ENCODE measurements at places on chromosomes 7 and 10.
A peak's percentile ranks its signal among the peaks of the same experiment; 100 is the strongest.

GRCh38 chr7:55939514-55940123, 12.1 kb upstream of the MRPS17 start:
- no peak for DNase-seq

GRCh38 chr10:62616885-62617590, 187.5 kb upstream of the ADO start:
- no peak for DNase-seq

DNA sequence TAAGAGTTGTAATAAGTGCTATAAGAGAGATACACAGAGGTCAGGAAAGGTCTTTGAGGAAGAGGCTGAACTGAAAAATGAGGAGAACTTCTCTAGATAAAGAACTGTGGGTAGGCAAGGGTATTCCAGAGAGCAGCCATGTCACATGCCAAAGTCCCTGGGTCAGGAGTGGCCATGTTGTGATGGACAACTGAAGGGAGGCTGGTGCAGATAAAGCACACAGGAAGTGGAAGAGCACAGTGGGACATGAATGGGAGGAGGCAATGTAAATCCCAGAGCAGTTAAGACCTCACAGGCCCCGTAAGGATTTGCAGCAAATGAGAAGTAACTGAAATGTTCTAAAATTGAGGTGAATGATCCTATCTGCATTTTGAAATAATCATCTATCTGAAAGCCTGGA, 37.2 kb downstream of the IMMP2L start:
- DNase-seq, result no peak

GRCh38 chr7:3309140-3309539, 8.1 kb downstream of the SDK1 start:
- DNase-seq, result peak; percentile 46

GRCh38 chr10:124094419-124094785, 1.0 kb upstream of the CHST15 start:
- no peak for DNase-seq

GRCh38 chr10:122307669-122308416, 36.7 kb downstream of the BTBD16 start:
- peak; percentile 94 for DNase-seq

DNA sequence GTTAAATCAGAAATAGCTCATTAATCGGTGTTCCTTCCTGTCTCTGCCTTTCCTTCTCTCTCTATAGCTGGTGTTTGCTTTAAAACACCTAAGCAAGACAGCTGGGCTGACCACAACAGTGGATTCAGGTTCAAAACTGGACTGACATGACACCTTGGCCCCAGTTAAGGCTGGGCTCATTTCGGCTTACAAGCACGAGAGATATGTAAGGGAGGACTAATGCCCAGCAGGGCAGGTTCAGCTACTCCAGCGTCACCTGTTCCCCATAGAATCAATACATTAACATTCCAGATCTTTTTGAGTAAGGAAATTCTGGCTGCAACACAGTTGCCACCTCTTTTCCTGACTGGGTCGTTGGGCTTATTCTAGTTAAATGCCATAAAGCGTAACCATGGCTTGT, 323.0 kb upstream of the AOAH start:
- DNase-seq, result no peak

DNA sequence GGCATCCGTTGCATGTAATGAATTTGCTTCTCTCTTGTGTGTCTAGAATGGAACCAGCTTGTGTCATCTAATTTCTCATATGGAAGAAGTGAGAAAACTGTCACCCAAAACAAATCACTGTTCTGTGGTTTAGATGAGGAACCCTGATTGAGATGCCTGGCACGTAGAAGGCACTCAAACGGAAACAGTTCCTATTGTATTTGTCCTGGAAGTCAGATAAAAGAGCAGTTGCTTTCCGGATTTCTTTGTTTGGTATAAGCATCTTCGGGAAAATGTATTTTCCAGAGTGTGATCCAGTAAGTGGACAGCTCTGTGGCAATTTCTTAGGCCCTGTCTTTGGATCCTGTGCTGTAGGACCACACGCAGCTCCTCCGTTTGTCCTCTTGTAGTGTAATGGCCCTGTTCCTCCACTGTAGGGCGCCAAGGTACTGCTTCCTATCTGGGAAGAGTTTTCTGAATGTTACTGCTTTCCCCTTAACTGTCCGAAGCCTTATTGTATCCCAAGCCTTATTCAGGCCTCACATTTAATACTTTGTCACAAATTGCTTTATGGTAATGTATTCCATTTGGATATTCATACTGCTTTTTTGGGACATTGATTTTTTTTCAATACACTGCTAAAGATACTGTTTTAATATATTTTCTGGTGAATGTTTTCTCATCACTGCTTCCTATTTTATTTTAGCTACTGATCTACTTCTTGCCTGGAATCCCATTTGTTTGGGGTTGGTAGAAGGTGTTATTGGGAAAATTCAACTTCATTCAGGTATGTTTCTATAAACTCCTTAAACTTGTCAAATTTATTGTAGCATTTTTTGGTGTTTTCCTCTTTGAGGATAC, 24.8 kb downstream of the INPP5F start:
- DNase-seq, result peak; percentile 60

DNA sequence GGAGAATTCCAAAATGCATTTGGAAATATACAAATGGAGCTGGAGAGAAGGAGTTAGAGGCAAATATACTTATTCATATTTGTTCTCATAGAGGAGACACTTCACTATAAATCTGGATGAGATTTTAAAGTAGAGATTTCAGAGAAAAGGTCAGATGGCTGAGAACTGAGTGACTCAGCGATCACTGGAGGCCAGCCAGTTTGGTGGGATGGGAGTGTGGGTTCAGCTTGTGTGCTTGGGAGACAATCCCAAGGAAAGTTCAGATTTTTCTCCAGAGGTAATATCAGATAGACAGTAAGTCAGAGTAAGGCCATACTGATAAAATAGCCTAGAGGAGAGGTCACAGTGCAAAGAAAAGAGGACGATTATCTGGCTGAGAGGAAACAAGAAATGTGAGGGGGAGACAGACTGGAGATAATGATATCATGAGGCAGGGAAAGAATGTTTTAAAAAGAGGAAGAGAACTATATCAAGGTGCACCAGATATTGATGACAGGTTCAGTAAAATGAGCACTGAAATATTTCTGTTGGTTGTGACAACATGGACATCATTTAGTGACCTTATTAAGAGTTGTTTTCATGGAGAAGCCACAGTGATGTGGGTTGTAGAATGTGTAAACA, 67.0 kb downstream of the MDFIC start:
- peak; percentile 16 for DNase-seq

GRCh38 chr10:70693619-70694335, 21.5 kb downstream of the ADAMTS14 start:
- no peak for DNase-seq

DNA sequence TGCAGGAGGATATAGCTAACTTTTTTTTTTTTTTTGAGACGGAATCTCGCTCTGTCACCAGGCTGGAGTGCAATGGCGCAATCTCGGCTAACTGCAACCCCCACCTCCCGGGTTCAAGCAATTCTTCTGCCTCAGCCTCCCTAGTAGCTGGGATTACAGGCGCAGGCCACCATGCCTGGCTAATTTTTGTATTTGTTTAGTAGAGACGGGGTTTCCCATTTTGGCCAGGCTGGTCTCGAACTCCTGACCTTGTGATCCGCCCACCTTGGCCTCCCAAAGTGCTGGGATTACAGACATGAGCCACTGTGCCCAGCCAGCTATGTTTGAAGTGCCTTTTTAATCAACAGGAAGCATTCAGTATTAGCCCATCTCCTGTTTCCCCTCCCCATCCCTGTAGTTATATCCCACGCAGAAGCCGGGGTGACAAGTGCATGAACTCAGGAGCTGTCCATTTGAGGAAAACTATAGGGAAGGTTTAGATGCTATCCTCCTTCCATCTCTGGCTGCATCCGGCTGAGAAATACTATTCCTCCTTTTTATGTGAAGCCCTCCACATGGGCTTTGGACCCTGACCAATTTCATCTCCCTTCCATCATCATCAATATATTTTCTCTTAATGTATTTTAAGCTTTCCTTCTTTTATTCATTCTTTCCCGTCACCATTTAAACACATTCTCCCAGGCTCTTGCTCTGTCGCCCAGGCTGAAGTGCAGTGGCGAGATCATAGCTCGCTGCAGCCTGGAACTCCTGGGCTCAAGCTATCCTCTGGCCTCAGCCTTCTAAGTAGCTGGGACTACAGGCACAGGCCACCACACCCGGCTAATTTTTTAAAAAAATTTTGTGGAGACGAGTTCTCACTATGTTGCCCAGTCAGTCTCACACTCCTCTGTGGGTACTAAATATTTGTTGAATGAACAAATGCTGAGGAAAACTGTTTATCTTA, 1.3 kb upstream of the POT1 start:
- DNase-seq, result no peak

GRCh38 chr7:89027781-89028180, 232.2 kb upstream of the TEX47 start:
- no peak for DNase-seq

GRCh38 chr10:89481662-89482061, 53.7 kb downstream of the SLC16A12 start:
- DNase-seq, result peak; percentile 26

DNA sequence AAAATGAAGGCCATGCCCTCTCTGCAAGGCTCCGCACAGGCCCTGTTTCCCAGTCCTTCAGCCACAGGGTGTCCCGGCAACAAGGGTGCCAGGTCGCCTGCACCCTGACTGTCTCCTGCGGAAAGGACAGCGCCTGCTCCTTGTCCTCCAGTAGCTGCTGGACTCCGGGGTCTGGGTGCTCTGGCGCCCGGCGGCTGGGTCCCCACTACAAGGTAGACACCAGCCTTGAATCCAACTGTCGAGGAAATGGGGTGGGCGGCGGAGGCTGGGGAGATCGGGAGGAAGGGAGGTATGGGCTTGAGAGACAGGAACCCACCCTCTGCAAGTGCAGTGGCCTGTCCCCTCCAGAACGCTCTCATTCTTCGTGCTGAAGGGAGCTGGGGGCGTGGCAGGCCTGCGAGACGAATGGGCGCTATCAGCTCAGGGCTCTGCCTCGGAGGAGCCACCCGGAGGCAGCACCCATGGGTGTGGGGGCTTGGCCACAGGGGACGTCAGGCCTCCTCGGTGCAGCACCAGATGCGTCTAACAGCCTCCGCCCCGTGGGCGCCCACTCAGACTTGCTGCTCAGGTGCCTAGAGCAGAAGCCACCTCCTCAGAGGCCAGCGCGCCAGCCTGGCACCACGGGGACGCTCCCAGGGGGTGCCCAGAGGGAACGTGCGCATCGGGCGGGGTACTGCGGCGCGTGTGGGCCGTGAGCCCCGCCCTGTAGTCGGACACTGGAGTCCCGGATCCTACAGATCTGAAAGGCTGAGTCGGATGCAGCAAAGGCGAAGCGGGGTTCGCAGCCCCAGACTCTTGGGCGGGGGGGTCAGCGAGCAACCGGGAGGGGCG, 15.6 kb downstream of the ADAM8 start:
- peak; percentile 64 for DNase-seq

- peak; percentile 35 for DNase-seq
Observed at GRCh38 chr7:156668130-156668741, 27.7 kb downstream of the RNF32 start.

GRCh38 chr7:122746948-122747347, 44.2 kb upstream of the RNF148 start:
- DNase-seq, result no peak

GRCh38 chr10:120069700-120070099, 177.2 kb downstream of the SEC23IP start:
- DNase-seq, result no peak

DNA sequence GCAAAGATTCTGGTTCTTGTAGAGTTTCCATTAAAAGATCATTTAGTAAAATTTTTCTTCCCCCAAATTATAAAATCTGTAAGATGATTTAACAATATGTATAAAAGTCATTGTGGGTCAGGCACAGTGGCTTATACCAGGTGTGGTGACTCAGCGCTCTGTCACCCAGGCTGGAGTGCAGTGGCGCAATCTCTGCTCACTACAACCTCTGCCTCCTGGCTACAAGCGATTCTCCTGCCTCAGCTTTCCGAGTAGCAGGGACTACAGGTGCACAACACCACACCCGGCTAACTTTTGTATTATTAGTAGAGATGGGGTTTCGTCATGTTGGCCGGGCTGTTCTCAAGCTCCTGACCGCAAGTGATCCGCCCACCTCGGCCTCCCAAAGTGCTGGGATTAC, 68.0 kb downstream of the SEPTIN14 start:
- DNase-seq, result no peak

GRCh38 chr10:78703593-78703992, 365.2 kb upstream of the ZMIZ1 start:
- DNase-seq, result no peak

GRCh38 chr7:117835016-117835664, 38.1 kb downstream of the CTTNBP2 start:
- DNase-seq, result no peak

DNA sequence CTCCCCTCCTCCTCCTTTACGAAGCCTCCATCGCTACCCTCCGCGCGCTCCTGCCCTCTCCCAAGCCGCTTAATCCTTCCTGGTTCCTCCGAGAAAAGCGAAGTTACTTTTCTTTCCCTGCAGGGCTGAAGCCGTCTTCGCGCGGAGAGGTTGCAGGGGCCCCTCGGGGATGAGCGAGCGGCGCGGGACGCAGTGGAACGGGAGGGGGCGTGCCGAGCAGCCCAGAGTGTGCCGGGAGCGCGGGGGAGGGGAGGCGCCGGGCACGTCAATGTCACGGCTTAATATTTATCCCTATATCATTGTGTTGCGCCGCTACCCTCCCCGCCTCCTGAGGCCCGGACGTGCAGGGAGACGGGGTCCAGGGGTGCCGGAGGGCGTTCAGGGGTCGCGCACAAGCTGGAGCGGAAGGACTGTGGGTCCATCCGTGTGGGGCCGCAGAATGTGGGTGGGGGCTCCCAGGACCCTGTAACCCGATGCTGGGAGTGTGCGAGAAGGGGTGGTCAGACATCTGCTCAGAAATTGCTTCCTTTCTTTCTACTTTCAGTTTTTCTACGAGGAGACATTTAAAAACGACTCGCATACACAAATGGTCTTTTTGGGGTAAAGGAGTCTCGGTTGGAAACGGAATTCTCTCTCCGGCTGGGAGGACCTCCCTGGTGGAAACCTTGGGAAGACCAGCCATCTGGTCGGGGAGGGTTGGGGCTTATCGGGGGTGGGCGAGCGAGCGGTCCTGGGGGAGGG, 2.4 kb downstream of the CDK6 start:
- DNase-seq, result peak; percentile 85

GRCh38 chr10:63027531-63027930, 105.6 kb upstream of the NRBF2 start:
- DNase-seq, result no peak

DNA sequence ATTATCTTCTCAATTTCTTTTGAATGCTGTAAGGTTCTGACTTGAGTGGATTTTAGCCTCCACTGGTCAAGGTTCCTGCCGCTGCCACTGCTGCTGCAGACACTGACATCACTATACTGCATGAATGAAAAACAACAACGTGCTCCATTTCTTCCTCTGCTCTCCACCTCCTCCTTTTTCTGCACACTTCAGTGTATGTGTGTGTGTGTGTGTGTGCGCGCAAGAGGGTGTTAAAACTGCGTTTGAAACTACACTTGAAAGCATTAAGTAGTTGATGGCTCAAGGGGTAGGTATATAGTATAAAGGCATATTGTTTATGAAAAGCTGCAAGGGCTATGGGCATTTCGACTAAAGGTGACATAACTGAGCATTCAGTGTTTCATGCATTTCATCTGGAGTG, 3.5 kb downstream of the GLCCI1 start:
- peak; percentile 10 for DNase-seq

GRCh38 chr10:26571655-26572054, 125.8 kb upstream of the PDSS1 start:
- DNase-seq, result no peak
